Uterus (tissue), 4 donors: ENCODE measurements at places on chromosomes 6 and 20. TPM values are rescaled to one million over a fixed set of nuclear protein-coding genes. Genes with fewer than 3 reads are reported as not detected.
A peak's percentile ranks its signal among the peaks of the same experiment; 100 is the strongest.

The GPR6 gene
- not detected for total RNA-seq

DNA sequence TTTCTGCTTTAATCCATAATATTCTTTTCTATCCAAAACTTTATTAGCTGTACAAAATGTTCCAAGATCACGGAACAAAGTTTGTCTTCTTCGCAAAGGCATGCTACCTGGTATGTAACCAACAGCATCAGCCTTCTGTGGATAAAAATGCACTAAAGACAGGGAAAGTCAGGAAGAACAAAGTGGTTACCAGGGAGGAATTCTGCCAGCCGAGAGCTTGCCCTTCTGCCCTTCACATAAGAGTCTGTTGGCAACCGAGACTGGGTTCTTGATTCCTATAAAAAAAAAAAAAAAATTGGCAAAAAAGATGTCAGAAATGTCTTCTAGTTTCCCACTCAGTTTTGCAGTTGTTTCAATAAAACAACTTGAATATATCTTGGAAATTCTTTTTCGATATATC lies 58.0 kb downstream of the TASP1 start:
- no peaks in the 10 kb centered on the region for H3K4me1 ChIP-seq
- no peak for DNase-seq
- H3K36me3 ChIP-seq: no peaks in the 10 kb centered on the region
- no peak overlapping the region for H3K4me3 ChIP-seq

- no peaks in the 10 kb centered on the region for H3K4me1 ChIP-seq
- no peak overlapping the region for H3K27ac ChIP-seq
- H3K36me3 ChIP-seq: no peaks in the 10 kb centered on the region
- no peaks in the 10 kb centered on the region for H3K27me3 ChIP-seq
- H3K4me3 ChIP-seq: no peak overlapping the region
Measured at GRCh38 chr6:32933661-32934085, 7.2 kb downstream of the HLA-DMB start.

- no peak overlapping the region for H3K27ac ChIP-seq
- no peaks in the 10 kb centered on the region for H3K36me3 ChIP-seq
- DNase-seq: no peak
- H3K4me3 ChIP-seq: no peak overlapping the region
- no peaks in the 10 kb centered on the region for H3K4me1 ChIP-seq
Measured at GRCh38 chr6:1552296-1552761, 57.4 kb upstream of the FOXC1 start.

GRCh38 chr6:120918137-120918536 lies 416.1 kb downstream of the TBC1D32 start:
- H3K4me1 ChIP-seq: no peaks in the 10 kb centered on the region
- H3K4me3 ChIP-seq: no peak overlapping the region
- no peak for DNase-seq
- H3K36me3 ChIP-seq: no peaks in the 10 kb centered on the region

DNA sequence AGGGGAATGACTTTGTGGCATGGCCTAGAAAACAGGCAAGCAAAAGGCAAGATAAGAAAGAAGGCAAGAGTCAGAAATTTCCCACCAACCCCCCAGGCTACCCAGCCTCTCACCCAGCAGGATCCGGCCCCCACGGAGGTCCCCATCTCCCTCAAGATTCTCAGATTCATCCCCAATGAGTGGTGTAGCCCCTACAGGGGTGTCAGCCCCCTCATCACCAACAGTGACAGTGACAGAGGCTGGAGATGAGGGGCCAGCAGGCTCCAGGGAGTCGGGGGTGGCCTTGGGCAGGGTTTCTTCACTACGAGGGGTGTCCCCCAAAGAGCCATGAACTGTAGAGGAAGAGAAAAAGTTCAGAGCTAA lies 1.0 kb downstream of the EHMT2 start:
- DNase-seq: no peak
- no peaks in the 10 kb centered on the region for H3K36me3 ChIP-seq
- peaks cover 5% of the 10 kb centered on the region for H3K4me1 ChIP-seq
- H3K27me3 ChIP-seq: no peaks in the 10 kb centered on the region
- peak overlapping the region; percentile 63 for H3K4me3 ChIP-seq

DNA sequence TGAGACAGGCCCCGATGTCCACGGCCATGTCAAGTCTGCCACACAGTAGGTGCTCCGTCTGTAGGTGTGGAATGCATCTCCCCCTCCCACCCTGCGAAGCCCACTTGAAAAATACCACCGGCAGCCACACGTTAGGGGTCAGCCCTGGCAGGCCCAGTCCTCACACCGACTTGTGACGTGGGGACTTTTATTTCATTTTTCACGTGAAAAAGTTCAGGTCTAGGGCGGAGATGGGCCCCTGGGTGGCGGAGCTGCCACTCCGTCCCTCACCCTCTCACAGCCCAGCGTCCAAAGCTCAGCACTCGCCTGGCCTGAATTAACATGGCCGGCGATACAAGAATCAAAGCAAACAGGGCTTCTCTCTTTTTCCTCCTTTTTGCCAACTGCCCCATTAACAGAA lies 3.8 kb upstream of the TUBB1 start:
- no peak overlapping the region for H3K4me3 ChIP-seq
- no peaks in the 10 kb centered on the region for H3K4me1 ChIP-seq
- no peak for DNase-seq
- H3K36me3 ChIP-seq: no peaks in the 10 kb centered on the region
- H3K27me3 ChIP-seq: no peaks in the 10 kb centered on the region

DNA sequence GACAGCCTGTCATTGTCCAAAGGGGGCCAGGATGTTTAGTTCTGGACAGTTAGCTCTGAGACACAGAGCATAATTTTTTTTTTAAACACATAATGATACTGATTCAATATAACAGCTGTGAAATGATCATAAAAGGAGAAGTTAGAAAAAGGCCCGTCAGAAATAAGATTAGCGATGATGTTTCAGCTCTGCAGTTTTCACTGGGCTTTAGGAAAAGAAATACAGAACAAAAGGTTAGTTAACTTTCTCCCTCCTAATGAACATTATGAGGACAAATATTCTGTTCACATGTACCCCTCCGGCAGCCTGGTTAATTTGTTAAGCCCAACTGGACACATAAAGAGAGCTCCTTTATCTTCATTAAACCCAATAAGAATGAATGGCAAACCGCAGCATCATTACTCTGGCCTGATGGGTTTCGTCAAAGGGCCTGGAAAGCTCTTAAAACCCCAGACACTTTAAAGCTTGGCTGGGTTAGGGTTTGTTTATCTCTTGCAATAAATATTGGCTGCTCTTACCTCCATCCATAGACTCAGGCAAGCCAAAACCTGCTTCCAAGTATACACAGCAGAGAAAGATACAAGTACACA lies 394.6 kb downstream of the KIF16B start:
- H3K27me3 ChIP-seq: no peaks in the 10 kb centered on the region
- no peak overlapping the region for H3K4me3 ChIP-seq
- no peaks in the 10 kb centered on the region for H3K4me1 ChIP-seq
- no peaks in the 10 kb centered on the region for H3K36me3 ChIP-seq
- H3K27ac ChIP-seq: no peak overlapping the region
- no peak for DNase-seq
